ENCODE measurements at places on chromosomes 16 and 17.

- no peak for DNase-seq
These were observed 901 bp upstream of the HEATR6 start for GRCh38 chr17:60079401-60080243.

GRCh38 chr17:50926523-50926922 is 60.4 kb upstream of the TOB1 start:
- no peak for DNase-seq

- no peak for DNase-seq
These were observed 198.4 kb downstream of the CYB561 start for GRCh38 chr17:63247706-63248105.

DNA sequence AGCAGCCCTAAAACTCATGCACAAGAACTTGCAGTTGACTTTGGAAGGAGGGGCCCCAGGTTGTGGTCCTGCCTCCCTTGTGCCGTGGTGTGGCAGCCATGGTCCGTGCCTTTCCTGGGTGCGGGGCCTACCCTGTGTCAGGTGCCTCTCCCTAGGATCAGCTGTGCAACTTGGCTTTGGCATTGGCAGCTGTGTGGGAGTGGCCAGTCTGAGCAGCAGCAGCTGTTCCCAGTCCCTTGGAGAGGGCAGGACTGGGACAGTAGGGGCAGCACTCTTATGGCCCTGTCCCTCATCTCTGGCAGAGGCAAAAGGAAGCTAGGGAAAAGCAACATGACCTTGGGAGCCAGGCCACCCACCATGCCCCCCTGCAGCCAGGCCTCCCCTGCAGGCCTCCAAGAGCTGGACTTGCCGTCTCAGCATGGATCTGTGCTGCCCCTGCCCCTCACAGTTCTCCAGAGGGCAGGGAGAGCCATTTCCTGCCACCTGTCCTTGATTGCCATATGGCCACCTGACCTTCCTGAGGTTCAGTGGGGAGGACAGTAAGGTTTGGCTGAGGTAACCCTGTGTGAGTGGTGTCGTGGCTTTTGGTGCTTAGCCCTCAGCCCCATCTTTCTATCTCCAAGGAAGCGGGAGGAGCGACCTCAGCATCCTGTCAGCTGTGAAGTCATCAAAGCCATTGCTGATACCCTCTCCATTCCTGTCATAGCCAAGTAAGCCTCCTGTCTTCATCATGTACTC is 15.5 kb upstream of the NFATC3 start:
- DNase-seq = no peak

DNA sequence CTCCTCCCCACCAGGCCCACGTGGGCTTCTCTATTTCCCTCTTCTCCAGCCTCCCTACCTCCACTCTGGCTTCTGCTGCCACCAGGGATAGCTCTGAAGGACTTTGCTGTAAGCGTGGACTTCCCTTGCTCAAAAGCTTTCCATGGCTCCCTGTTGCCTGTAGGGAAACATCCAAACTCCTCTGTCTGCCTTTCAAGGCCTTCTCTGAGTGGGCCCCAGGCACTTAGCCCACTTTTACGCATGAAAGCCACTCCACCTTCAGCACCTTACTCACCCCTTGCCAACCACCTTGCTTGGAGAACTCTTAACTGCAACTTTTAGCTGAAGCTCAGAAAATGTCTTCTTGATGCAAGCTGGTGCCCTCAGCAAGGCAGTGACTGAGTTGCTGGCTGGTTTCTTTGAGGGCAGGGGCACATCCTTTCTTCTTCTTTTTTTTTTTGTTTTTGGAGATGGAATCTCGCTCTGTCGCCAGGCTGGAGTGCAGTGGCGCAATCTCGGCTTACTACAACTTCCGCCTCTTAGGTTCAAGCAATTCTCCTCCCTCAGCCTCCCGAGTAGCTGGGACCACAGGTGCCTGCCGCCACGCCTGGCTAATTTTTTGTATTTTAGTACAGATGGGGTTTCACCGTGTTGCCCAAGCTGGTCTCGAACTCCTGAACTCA is 52.0 kb upstream of the DLX4 start:
- DNase-seq = no peak

All from cerebellar nuclear complex (tissue), 1 donor.